ENCODE measurements at places on chromosomes 5 and 9. TPM values are rescaled to one million over a fixed set of nuclear protein-coding genes. Genes with fewer than 3 reads are reported as not detected.

Gene CERCAM
- total RNA-seq = 32.0 TPM

Gene SPINK1
- total RNA-seq = 0.98 TPM

Gene NAIP
- 0.58 TPM for total RNA-seq

Gene PRELID2
- total RNA-seq = 8.2 TPM

Gene UBE2R2
- 44.9 TPM for total RNA-seq

Gene GZMA
- not detected for total RNA-seq

Gene CCDC127
- 5.8 TPM for total RNA-seq

Gene FCN2
- not detected for total RNA-seq

Gene NOXA1
- total RNA-seq = 1.4 TPM

Gene PHAX
- 60.0 TPM for total RNA-seq

Gene PDLIM4
- 1.0 TPM for total RNA-seq

Gene PCDHGB5
- 2.5 TPM for total RNA-seq

Gene RRAGA
- total RNA-seq = 119 TPM

Gene BARHL1
- not detected for total RNA-seq
